Hematopoietic multipotent progenitor cell treated with erythropoietin and hydrocortisone succinate and interleukin-3 and kit ligand, for 17 days (in vitro differentiated cells): ENCODE measurements at places on chromosomes 1 and 21.
A peak's percentile ranks its signal among the peaks of the same experiment; 100 is the strongest.

DNA sequence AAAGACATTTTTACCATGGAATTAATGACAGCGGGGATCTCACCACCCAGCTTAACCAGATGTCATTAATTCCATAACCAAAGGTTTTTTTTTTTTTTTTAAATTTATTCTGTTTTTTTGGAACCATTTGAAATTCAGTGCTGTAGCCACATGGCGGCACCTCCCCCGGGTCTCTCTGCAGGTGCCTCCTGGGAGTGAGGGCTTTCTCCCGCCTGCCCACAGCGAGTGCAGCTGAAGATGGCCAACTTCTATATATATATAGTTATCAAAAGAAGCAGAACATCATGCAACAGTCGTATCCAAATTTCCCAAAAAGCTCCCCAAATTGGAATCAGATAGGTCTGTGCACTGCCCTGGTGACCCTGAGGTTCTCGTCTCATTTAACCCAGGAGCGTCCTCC, 3.6 kb downstream of the KRTAP10-8 start:
- DNase-seq, result no peak

DNA sequence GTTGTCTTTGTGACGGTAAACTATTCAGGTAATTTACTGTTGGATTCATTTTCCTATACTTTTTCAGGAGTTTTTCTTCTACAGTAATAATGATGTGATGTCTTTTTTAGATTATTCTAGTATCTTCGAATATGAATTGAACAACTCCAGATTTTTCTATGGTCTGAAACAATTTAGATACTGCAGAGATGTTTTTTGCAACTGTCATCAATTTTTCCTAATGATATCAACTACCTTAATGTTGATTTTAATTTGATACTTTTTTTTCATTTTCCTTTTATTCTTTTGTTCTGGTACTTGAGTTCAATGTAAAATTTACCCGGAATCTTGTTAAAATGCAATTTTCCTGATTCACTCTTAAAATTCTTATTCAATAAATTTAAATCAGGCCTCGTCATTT, 110.4 kb downstream of the KCNT2 start:
- DNase-seq, result no peak

- DNase-seq, result peak; percentile 32
Observed at GRCh38 chr1:206685334-206685768, 646 bp downstream of the MAPKAPK2 start.

DNA sequence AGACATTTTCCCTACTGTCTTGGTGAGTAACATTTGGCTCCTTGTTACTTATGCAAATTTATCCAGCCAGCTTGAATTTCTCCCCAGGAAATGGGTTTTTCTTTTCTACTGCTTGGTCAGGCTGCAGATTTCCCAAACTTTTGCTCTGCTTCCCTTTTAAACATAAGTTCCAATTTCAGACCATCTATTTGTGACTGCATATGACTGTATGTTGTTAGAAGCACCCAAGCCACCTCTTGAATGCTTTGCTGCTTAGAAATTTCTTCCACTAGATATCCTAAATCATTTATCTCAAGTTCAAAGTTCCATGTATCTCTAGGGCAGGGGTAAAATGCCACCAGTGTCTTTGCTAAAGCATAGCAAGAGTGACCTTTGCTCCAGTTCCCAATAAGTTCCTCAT, 32.3 kb upstream of the CITED4 start:
- DNase-seq, result no peak

- DNase-seq, result no peak
Observed at GRCh38 chr1:82449506-82450057, 648.8 kb downstream of the ADGRL2 start.

DNA sequence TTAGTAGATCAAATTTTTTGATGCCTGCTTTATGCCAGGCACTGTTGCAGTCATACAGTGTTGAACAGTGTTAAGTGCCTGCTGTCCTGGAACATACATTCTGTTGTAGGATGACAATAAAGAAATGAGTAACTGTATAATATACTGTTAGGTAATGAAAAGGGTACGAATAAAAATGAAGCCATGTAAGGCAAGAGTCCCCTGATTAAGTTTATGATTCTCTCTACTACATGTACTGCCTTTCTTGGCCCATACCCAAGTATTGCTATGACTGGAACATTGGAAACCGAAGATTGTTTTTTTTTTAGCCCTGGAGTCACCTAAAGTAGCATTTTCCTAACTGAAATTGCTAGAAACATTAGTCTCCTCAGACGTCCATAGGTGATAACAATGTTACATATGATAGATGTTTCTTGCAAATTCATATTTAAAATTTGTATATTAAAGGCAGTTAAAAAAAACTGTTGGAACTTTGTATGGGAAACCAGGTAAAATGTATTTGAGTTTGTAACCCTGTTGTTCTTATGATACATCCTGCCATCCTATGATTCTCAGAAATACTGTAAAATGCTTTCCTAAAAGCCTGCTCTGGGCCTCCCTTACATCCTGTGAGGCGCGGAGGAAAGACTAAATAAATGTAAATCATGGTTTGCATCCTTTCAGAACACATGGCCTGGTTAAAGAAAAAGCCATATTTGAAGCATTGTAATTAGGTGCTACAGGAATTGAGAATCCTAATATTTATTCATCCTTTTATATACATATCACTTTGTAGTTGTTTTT, 5.8 kb downstream of the ATP5PB start:
- no peak for DNase-seq

DNA sequence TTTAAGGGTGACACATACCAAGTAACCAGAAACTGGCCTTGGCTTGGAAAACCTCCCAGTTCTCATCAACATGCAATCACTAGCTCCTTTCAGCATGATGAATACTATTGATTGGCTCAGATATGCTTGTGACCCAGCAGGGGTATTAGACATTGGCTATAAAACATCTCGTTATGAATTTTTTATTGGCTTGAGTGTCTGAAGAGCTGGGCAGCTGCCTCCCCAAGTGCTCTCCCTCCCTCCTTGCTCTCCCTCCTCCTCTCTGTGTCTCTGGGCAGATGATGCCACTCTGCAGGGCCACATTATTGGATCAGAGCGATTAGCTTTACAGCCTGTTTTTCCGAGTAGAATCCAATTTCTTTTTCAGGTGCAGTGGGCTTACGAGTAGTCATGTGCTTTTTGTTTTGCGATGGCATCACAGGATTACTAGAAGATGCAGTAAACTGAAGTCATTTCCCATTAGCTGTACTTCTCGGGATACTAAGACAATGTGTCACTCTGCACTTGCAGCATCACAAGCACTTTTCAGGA, 79.3 kb upstream of the ATF3 start:
- no peak for DNase-seq

- no peak for DNase-seq
Observed at GRCh38 chr1:230072296-230072695, 5.3 kb downstream of the GALNT2 start.

GRCh38 chr1:224592636-224593582, 23.2 kb upstream of the CNIH3 start:
- no peak for DNase-seq

- no peak for DNase-seq
Observed at GRCh38 chr1:32501865-32502264, 37.0 kb downstream of the ZBTB8B start.

DNA sequence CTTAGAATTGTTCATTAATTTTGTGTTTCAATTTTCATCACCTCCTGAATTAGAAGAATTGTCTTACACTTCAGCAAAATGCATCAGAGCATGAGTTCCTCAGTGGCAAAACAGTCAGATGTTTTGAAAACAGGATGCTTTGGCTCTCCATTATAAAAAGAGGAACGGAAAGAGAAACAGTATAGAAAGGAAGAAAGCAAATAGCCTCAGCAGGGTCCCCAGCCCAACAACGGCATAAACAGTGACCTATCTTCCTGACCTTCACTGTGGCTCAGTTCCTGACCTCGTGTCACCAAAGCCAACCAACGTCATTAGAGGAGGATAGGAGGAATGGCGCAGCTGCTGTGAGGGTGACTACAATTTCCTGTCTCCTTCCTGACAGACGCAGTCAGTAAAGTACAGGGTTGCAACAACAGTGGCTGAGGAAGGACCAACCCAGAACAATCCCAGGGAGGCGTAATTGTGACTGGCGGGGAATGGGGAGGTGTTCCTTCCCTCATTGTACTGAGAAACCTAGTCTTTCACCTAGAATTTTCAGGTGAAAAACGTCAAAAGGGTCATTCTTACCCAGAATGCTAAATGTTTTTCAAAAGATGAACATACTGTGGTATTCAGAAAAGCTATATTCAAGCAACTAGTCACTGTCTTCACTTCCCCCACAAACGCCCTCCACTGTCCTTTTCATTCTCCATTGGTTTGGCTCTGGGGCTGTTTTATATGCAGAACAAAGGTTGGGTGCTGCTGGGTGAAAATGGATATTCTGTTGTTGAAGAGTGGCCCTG, 197.9 kb upstream of the SGIP1 start:
- DNase-seq, result no peak

- peak; percentile 34 for DNase-seq
Observed at GRCh38 chr1:24586970-24587820, 31.3 kb downstream of the NCMAP start.

- no peak for DNase-seq
Observed at GRCh38 chr1:213931836-213932235, 55.9 kb upstream of the PROX1 start.

GRCh38 chr1:224548676-224549075, 67.4 kb upstream of the CNIH3 start:
- no peak for DNase-seq

DNA sequence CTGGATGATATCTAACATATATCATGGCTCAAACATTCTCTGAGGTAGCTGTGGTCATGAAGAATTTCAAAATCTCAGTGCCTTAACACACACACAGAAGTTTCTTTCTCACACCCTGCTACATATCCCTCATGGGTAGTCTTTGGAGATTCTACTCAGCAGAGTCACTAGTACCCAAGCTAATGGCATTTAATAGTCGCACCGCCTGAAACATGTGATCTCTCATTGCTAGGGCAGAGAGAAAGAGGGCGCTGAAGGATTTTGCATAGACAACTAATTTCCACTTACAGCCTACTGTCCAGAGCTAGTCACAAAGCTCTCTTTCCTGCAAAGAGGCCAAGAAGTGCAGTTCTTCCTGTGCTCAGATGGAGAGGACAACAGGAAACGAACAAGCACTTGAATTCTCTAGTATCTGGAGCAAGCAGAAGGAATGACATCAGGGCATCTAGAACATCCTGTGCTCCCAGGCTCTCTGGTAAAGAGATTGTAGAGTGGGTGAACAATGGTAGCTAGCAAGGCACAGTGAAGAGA, 183.4 kb upstream of the PTBP2 start:
- DNase-seq, result no peak

DNA sequence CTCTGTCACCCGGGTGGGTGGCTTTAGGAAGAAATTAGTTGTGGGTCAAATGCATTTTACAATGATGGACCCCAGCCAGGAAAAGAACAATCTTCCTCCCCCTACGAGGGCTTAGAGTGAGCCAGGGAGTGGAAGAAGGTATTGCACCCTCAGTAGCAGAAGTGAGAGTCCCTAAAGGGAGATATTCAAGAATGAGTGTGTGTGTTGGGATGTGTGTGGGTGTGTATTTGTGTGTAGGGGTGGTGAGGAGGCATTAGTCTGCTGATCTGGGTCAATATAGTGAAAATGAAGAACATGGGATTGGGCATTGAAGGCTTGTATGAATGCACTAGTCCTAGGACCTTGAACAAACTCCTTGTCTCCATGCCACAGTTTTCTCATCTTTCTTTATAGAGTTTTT, 85.2 kb upstream of the RUNX1 start:
- no peak for DNase-seq

DNA sequence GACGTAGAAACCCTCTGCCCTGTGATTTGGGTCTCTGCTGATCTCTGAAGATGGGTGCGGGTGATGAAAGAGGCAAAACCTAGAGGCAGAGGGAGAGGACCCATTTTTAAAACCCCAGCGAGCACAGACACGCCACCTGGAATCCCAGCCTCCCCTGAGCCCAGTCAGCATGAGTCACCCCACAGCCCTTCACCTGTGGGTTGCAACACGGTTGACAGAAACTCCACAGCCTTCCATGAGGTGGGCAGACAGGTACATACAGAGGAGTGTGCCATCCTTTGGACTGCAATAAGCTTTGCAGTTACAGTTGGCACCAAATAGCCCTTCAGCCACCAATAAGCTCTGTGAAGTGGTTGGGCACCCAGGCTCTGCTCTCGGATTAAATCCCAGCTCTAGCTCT, 2.1 kb upstream of the GRHL3 start:
- DNase-seq, result no peak

- DNase-seq, result no peak
Observed at GRCh38 chr1:68231627-68232288, 565 bp downstream of the WLS start.

DNA sequence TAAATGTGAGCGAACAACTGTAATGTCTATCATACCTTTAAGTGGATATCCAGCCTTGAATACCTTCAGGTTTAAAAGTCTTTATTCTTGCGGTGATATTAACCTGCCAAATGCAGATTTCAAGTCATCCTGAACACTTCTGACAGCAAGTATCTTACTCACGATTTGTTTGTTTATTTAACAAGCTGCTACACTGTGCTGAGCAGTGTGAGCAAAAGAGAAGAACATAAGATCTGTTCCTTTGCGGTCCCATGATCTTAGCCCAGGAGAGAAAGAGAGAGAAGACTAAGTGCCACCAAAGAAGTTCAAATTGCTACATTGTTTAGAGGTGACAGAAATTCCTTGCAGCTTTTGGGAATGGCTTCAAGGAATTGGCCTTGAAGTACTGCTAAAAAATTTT, 9.5 kb upstream of the IL24 start:
- no peak for DNase-seq

GRCh38 chr1:71053758-71054157, 6.1 kb upstream of the PTGER3 start:
- DNase-seq, result no peak

GRCh38 chr21:42636520-42637266, 16.7 kb upstream of the PDE9A start:
- DNase-seq, result no peak

DNA sequence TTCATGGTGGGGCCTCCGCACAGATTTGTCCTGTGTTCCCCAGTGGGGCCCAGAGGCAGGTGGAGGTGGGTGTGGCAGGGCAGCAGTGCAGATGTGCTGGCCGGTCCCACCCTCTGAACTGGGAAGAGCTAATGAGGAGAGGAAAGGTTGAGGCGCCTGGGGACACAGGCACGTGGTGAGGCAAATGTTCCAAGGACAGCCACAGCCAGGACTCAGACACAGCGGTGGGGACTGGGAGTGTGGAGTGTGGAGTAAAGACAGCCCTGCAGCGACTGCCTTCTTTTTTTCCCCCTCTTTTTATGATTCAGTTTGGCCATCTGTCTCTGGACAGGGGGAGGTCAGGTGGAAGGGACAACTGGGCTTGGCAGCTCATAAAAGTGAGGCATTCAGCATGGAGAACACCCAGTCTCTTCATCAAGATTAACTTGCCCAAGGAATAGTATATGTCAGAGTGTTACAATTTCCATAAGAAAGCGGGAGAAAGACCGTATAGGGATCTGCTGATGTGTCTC, 104.2 kb upstream of the GCLM start:
- DNase-seq, result no peak

- DNase-seq, result no peak
Observed at GRCh38 chr1:214524824-214525223, 26.6 kb downstream of the PTPN14 start.

DNA sequence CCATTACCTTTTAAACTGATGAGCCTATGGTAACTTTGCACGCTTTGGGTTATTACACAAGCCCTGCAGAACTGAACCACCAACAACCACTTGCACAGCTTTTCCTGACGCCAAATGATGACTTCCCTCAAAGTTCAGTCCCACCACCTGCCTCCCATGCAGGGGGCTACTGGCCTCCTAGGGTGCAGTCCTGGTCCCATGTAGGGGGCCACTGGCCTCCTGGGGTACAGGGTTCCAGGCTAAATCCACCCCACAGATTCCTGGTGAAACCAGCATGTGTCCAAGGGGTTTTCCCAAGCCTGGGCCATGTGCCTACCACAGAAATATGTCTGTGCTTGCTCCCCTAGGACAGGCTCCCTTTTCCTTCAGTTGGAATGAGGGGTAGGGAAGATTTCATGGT, 73.4 kb upstream of the ZNF678 start:
- DNase-seq, result no peak

- no peak for DNase-seq
Observed at GRCh38 chr1:68149110-68149798, 83.1 kb downstream of the WLS start.
